ENCODE measurements at places on chromosomes 6 and 20.

GRCh38 chr6:132131758-132132157 lies 180.6 kb upstream of the CCN2 start:
- no peaks in the 10 kb centered on the region for H3K36me3 ChIP-seq
- DNase-seq: no peak
- peaks cover 4% of the 10 kb centered on the region for H3K4me1 ChIP-seq
- H3K4me3 ChIP-seq: no peak overlapping the region
- H3K27me3 ChIP-seq: no peaks in the 10 kb centered on the region

- no peak overlapping the region for H3K4me3 ChIP-seq
- no peaks in the 10 kb centered on the region for H3K36me3 ChIP-seq
- DNase-seq: no peak
- no peak overlapping the region for H3K27ac ChIP-seq
- H3K27me3 ChIP-seq: no peaks in the 10 kb centered on the region
These were observed 337.1 kb upstream of the MAN1A1 start for GRCh38 chr6:119686644-119687043.

DNA sequence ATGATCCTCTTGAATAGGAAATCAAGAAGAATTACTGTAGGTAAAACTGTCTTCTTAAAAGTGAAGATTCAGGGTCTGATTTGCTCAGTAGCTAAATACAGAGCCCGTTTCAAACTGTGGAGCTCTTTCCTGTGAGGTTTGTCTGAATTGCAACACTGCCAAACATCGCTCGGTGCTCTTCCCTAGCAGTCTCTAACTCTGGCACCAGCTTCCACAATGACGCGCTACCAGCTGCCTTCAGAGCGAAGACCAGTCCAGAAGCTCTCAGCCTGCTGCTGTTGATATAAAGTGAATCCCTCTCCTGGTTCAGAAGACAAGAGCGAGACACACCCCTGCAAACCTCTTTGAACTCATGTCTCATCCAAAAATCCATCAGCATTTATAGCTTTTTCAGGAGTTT lies 447.0 kb downstream of the LMBRD1 start:
- H3K4me1 ChIP-seq: no peaks in the 10 kb centered on the region
- no peak for DNase-seq
- H3K36me3 ChIP-seq: no peaks in the 10 kb centered on the region
- H3K27me3 ChIP-seq: no peaks in the 10 kb centered on the region

DNA sequence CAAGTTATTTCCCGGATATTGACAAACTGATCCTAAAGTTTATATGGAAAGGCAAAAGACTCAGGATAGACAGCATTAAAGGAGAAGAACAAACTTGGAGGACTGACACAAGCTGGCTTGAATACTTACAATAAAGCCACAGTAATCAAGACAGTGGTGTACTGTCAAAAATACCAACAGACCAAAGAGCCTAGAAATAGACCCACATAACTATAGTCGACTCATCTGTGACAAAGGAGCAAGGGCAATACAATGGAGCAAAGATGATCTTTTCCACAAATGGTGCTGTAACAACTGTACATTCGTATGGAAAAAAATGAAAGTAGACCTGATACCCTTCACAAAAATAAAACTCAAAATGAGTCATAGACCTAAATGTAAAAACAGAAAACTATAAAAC lies 46.0 kb downstream of the ABHD12 start:
- H3K27ac ChIP-seq: no peak overlapping the region
- no peak for DNase-seq
- no peaks in the 10 kb centered on the region for H3K36me3 ChIP-seq
- no peaks in the 10 kb centered on the region for H3K27me3 ChIP-seq
- H3K4me1 ChIP-seq: peaks cover 23% of the 10 kb centered on the region

DNA sequence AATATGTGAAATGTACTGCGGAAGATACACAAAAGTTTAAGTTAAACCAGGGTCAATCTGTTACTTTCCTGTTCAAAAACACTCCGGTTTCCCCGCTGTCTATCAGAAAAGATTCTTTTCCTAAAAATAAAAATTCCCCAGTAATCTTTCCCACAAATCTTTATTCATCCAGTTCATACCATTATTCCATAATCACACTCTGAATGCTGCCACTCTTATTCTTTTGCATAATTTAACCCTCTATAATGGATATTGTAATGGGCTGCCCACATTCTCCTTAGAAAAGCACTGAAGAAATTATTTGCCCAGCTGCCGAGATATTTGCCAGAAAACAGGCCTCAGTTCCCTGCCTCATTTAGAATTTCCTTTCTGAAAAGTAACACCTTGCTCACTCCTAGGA lies 68.6 kb downstream of the EPHA7 start:
- H3K27me3 ChIP-seq: no peaks in the 10 kb centered on the region
- H3K4me3 ChIP-seq: no peak overlapping the region
- no peak for DNase-seq
- no peaks in the 10 kb centered on the region for H3K4me1 ChIP-seq

GRCh38 chr6:16183187-16183664 lies 54.3 kb downstream of the MYLIP start:
- no peak overlapping the region for H3K4me3 ChIP-seq
- peaks cover 28% of the 10 kb centered on the region for H3K4me1 ChIP-seq
- DNase-seq: peak; percentile 63
- H3K36me3 ChIP-seq: no peaks in the 10 kb centered on the region
- H3K27me3 ChIP-seq: no peaks in the 10 kb centered on the region
